NCI-H1092 treated with DMSO at 0.1 percent for 48 hours (cell line): ENCODE measurements at places on chromosomes 2 and 18.

DNA sequence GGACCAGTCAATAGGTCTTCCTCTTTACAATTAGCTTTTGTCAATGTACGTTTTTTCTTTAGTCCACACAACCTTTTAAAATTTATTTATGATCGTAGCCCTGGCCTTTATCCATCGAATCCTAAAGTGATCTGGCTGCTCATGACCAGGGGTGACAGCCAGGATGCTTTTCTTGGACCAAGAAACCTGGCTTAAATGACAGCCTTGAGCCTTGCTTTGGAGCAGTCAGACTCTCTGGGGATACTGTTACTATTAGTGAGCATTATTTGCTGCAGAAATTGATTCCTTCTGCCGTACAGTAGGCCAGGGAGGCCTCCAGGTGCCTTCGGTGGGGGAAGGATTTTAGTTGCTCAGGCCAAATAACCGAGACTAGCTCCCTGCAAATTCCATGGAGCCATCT is 70.2 kb downstream of the AGAP1 start:
- no peak for DNase-seq

DNA sequence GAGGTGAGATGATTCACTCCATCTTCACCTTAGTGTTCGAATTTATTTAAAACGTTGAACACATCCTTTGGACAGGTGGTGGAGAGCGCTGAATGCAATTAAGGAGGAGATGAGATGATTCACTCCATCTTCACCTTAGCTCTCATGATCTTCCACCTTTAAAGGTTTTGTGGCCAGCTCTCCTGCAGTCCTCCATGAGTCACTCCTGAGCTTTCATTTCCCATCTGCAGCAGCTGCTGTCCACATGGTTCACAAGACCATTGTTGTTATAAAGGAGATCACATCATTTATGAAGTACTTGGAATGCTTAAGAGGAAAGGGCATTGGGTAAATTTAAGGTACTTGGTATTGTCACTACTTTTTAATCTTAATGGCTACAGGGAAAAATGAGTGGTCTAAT is 298.5 kb downstream of the PAX3 start:
- DNase-seq = no peak

DNA sequence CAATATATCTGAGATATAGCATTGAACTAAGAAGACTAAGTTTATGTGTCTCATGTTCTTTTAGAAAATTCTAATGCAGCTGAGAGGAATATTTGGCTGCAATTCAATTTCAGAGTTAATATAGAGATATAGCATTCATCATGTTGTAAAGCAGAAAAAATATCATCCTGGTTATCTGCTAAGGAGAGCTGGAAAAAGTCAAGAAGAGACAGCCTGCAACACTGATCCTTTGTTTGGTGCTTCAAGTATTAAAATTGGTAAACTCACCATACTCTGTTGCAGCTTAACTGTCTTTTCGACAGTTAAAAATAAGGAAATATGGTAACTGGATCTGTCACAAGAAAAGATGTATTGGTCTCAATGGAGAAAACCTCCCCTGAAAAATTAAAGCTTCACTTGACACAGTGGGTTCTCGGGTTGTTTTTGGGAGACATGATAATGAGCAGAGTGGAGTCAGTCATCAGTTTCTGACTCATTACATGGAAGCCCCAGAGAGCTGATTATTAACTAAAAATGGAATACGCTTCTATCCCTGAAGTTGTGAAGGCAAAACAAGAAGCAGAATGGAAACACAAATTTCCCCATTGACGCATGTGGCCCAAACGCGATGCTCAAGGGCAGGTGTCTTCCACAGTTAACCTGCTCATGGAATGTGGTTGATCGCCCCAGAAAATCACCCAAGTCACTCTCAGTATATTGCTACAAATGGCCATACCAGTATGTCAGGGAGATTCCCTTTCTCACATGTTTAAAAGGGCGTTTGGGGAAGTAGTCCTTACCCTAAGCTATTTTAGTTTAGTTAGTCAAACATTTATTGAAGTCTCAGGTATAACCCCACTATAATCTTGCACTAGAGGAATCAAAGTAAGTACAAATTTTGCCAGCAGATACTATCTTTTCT is 8.2 kb downstream of the BCL2 start:
- no peak for DNase-seq

GRCh38 chr2:147016181-147016580 is 828.6 kb upstream of the ACVR2A start:
- no peak for DNase-seq
